T-helper 22 cell (primary cell): ENCODE measurements at places on chromosomes 2 and 18.

DNA sequence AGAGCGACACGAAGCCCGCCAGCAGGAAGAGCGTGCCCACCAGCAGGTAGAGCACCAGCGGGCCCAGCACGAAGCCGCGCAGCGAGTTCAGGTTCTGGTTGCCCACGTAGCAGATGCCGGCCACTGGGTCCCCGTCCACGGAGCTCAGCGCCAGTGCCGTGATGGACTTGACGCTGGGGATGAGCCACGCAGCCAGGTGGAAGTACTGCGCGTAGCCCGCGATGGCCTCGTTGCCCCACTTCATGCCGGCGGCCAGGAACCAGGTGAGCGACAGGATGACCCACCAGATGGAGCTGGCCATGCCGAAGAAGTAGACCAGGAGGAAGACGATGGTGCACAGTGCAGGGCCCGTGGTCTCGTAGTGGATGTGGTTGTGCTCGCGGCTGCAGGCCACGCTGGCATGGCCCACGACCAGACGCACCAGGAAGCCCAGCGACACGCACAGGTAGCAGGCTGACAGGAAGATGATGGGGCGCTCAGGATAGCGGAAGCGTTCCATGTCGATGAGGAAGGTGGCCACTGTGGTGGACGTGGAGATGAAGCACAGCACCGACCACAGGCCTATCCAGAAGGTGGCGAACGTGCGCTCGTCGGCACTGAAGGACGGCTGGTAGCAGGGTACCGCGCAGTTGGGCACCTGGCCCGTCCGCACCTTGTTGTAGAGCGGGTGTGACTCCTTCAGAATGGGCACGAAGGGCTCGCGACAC, 2.1 kb downstream of the FZD5 start:
- no peak for DNase-seq

GRCh38 chr2:203025592-203025991, 10.9 kb downstream of the NBEAL1 start:
- no peak for DNase-seq

DNA sequence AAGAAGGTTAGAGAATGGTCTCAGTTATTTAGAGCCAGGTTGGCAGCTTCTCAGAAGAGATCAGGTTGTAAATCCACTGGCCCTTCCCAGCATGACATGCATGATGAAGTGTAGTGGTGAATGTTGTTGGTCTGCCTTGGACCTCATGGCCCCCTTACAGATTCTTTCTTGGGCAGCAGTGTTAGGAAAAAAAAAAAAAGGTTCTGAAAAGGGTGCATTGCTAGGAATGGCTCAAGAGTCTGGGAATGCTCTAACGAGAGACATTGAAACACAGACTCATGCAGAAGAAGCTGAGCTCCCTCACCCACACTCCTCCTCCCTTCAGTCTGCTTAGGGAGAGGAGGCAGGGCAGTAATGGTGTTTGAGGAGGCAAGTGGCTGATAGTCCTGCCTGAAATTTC, 105.5 kb downstream of the POLE4 start:
- no peak for DNase-seq

GRCh38 chr2:157780211-157780610, 95.9 kb downstream of the ACVR1 start:
- no peak for DNase-seq

- DNase-seq: peak; percentile 64
Observed at GRCh38 chr18:23231340-23232021, 96.2 kb downstream of the CABLES1 start.

DNA sequence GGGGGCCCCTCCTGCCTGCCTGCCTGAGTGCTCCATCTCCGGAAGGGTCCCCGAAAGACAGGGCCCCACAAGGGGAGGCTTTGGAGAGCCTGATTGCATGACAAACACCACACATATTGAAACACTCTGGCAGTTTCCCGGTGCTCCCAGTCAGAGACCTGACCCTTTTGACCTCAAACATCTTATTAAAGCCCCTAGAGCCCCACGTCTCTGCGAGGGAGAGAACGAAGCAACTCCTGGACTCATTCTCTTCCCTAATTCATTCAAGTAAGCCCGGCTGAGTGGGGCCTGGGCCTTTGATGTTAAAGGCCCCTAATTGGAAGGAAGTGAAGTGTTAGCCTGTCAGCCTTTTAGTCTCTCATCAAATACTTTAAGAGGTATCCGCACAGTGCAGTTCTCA, 335.6 kb downstream of the CYRIA start:
- no peak for DNase-seq

GRCh38 chr2:222992137-222992536, 59.9 kb upstream of the KCNE4 start:
- DNase-seq: no peak

DNA sequence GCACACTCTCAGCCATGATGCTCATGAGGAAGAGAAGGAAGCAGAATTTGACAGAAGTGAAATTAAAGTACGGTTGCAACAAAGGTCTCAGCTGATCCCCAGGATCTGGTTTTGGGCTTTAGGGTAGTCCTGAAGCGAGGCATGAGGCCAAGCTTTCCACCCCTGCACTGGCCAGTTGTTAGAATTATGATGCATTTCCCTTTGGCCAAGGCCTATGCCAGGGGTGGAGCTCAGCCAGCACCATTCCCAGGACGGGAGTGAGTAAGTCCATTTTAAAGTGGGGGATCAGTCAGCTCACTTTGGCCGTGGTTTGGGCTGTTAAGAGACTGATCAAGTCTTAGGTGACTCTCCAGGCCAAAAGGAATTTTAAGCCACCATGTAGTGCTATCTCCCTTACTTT, 314.5 kb upstream of the MMADHC start:
- DNase-seq: no peak

DNA sequence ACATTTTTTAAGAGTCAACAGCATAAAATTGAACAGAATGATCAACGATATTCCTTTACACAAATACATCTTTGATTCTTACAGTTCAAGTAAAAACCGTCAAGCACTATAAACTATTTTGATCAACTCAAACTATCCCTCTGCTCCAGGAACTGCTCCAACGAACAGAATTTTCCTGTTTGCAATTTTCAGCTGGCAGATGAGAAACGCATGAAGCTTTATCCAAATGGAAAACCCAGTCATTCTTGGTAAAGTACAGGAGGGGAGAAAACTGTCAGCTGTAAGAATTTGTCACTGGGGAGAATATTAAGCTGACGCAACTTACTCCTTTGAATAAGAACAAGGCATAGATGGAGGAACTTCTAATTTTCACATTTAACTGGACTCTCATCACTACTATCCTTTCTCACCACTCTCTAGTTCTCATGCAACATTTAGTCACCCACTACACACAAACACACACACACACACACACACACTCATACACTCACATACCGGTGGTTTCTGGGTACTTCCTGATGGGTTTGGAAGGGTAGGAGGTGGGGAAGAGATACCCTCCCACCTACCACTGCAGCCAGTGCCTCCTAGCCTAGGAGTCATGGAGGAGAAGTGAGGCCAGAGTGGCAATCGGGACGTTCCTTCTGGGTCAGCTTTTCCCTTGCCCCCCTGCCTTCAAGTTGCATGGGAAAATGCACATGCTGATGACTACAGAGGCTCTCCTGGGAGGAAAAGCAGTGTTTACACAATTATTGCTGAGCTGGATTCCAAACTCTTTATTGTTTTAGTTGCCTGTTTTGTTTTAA, 54.0 kb upstream of the SPATS2L start:
- no peak for DNase-seq

- no peak for DNase-seq
Observed at GRCh38 chr2:112184121-112184520, 45.9 kb downstream of the FBLN7 start.

GRCh38 chr2:118968961-118969733, 27.2 kb downstream of the MARCO start:
- no peak for DNase-seq

DNA sequence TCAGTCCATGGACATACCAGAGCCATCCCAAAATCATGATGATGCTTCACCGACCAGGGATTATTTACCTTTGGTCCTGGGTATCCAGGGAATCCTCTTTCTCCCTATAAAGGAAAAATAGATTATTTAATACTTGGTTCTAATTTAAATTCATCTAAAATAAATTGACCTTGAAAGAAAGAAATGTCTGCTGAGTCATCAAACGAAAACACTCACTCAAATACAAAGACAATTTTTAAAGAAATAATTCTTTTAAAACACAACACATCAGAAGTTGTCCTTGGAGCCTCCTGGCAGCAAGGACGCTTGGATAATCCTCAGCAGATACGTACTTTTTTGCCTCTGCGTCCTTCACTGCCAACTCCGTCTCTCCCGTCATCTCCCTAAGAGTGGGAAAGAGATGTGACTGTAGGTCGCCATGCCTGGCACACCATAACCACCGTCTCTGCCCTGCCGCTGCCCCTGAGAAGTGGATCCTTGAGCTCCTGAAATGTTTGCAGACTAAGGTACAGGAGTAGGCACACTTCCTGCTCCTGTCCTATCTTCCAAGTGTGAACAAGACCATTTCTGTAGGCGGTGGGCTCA, 65.6 kb downstream of the COL6A3 start:
- DNase-seq: no peak

DNA sequence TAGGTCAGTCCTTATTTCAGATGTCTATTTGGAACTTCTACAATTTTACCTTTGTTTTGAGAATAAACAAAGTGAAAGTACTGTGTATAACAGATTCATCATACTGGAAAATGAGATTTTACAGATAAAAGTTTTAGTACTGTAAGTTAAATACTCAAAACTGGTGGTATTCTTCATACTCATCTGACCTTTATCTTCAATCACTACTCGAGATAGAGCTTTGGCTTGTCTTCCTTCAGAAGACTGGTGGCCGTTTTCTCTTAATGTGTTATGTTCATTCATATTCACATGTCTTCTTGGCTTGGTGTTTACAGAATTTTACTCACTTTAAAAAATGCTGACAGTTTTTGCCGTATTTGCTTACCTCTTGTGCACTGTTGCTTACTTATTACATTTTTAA, 2.1 kb downstream of the SPOPL start:
- no peak for DNase-seq

DNA sequence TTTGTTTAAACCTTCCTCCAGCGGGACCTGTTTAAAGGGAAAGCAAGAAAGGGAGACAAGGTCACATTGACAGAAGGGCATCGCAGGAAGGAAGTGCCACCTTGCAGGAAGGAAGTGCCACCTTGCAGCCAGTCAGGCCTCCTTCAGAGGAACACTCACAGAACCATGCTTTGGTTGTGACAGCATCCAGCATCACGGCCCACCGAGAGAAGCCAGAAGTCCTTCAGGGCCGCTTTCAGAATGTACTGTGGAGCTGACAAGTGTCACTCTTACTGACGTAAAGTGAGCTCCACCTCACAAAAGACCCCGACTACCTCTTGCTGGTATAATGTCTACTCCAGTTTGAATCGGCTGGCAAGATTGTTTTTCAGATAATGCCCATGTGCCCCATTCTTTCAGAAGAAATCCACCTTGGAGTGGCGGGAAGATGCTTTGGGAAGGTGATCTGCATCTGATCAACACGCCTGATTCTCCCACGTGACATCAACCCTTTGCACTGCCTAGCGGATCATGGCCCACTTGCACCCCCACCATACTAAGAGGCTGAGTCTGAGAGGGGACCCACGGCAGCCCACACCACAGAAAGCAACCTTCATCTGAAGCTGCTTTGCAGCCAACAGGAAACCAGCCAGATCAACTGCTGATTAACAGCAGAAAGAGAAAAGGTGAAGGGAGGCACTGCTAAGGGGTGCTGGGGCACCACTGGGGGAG, 99.8 kb downstream of the UXS1 start:
- peak; percentile 73 for DNase-seq

DNA sequence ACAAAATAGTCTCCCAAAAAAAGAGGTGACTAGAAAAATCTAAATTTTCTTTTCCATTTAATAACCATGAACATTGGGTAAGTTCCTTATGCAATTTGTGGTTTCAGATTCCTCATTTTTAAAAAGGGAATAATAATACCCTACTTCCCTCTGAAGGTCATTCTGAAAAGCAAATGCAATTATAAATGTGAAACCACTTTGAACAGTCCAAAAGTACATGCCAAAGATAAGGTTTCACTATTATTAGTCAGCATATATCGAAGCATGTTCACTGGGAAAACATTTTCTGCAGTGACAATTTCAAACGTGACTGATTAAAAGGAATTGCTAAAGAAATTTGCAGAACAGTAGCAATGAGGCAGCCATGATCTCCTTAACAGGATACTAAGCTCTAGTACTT, 100.1 kb upstream of the RNF152 start:
- no peak for DNase-seq

GRCh38 chr2:237312021-237312755, 101.8 kb downstream of the COL6A3 start:
- no peak for DNase-seq

DNA sequence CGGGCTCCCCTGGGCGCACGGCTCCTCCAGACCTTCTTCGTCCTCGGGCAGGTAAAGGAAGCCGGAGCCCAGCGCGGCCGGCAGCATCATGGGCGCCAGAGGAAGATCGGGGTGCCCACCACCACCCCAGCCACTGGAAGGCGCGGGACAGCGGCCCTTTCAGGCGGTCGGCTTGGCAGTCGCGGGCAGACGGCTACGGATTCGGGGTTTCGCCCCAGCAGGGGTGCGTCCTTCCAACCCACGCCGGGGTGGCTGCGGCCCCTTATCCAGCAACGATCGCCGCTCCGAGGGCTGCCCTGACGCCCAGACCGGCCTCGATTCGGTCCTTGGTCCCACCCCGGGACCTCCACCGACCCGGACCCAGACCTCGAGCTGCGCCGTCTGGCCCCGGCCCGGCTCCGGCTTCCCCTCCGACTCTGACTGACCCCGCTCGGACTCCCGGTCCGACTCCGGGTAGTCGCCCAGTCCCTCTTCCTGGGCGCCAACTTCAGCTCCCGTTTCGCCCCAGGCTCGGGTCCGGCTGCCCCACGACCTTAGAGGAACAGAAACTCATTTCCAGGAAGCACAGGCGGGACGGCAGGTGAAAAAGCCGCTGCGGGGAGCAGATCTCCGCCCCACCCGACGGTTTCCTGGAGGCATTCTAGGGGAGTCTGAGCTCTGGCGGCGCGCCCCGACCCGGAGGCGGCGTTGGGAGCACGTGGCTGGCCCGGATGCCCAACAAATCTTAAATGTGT, 30.2 kb upstream of the SSB start:
- DNase-seq: no peak

- DNase-seq: no peak
Observed at GRCh38 chr2:105118960-105119359, 81.1 kb downstream of the MRPS9 start.

DNA sequence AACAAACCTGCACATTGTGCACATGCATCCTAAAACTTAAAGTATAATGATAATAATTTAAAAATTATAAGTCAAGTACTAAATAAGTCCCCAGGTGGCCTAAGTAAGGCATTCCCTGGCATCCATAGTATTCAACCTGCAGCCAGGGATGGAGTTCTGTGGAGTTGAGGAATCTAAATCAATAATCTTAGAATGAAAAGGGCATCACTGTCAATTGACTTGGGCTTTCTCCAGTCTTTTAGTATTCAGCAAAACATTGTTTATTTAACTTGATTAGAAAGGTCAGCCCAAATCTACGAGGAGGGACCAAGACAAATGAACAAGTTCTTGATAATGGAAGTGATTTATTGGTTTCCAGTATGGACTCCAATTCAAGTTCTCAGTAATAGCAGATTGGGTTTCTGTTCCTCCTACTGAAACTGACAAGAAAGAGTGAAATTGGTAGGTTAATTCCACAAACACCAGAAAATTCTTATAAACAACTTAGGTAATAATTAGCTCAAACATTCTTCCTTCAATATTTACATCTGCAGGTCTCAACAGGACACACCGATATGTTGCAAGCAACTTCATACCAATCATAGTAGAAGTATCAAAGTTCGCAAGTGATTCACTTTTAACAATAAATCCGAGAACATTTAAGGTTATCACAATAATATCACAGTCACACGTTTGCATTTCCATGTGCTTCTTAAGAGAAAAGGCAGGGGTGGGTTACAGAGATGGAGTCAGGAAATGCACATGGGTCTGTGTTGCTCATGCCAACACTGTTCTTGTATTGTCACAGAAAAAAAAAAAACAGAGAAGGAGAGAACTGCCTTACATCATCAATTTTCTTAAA, 51.7 kb upstream of the EHBP1 start:
- no peak for DNase-seq

- DNase-seq: no peak
Observed at GRCh38 chr2:229715895-229716507, 1.6 kb upstream of the DNER start.
